ENCODE measurements at places on chromosomes 16 and 17. TPM values are rescaled to one million over a fixed set of nuclear protein-coding genes. Genes with fewer than 3 reads are reported as not detected.
A peak's percentile ranks its signal among the peaks of the same experiment; 100 is the strongest.

The MT1H gene
- 1,040 TPM for total RNA-seq

The VPS4A gene
- total RNA-seq = 12.2 TPM

DNA sequence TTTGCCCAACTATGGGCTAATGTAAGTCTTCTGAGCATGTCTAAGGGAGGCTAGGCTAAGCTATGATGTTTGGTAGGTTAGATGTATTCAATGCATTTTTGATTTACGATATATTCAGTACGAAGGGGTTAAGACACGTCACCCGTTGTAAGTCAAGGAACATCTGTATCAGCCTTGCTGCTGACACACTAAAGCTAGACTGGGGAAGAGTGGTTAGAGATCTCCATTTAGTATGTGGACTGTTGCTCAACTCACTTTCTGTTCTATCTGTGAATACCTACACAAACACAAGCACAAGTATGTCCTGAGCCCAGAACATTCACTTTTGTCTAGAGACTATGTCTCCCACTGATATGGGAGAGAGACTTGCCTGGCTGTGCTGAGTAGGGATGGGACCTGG lies 71.5 kb downstream of the VMP1 start:
- H3K4me1 ChIP-seq = peaks cover 5% of the 10 kb centered on the region
- H3K27me3 ChIP-seq = no peaks in the 10 kb centered on the region
- no peak for DNase-seq
- H3K4me3 ChIP-seq = no peak overlapping the region
- no peaks in the 10 kb centered on the region for H3K36me3 ChIP-seq

DNA sequence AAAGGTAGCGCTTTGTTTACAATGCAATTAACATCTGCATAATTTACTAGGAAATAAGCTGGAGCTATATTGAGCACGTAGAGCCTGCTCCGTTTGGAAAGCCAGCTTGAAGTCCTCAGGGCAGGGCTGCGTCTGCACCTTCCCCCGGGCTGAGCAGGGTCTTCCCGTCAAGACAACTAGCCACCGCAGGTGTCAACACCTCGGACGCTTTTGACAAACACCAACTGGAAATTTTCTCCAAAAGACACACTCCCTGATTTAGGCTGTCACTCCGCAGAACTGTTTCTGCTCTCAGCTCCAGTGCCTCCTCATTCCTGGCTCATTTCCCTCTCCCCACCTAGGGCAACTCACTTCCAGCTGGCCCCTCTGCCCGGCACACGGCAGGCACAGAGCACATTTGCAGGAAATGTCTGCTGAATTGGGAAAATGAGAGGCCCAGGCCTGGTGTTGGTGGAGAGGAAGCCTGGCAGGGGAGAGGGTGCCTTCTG lies 170.3 kb downstream of the MAF start:
- no peaks in the 10 kb centered on the region for H3K36me3 ChIP-seq
- H3K27me3 ChIP-seq = no peaks in the 10 kb centered on the region
- H3K27ac ChIP-seq = no peak overlapping the region
- no peak overlapping the region for H3K4me3 ChIP-seq
- no peaks in the 10 kb centered on the region for H3K4me1 ChIP-seq

GRCh38 chr17:6072157-6072556 lies 2.0 kb downstream of the WSCD1 start:
- H3K4me3 ChIP-seq = no peak overlapping the region
- H3K36me3 ChIP-seq = no peaks in the 10 kb centered on the region
- H3K27ac ChIP-seq = no peak overlapping the region
- H3K27me3 ChIP-seq = no peaks in the 10 kb centered on the region

DNA sequence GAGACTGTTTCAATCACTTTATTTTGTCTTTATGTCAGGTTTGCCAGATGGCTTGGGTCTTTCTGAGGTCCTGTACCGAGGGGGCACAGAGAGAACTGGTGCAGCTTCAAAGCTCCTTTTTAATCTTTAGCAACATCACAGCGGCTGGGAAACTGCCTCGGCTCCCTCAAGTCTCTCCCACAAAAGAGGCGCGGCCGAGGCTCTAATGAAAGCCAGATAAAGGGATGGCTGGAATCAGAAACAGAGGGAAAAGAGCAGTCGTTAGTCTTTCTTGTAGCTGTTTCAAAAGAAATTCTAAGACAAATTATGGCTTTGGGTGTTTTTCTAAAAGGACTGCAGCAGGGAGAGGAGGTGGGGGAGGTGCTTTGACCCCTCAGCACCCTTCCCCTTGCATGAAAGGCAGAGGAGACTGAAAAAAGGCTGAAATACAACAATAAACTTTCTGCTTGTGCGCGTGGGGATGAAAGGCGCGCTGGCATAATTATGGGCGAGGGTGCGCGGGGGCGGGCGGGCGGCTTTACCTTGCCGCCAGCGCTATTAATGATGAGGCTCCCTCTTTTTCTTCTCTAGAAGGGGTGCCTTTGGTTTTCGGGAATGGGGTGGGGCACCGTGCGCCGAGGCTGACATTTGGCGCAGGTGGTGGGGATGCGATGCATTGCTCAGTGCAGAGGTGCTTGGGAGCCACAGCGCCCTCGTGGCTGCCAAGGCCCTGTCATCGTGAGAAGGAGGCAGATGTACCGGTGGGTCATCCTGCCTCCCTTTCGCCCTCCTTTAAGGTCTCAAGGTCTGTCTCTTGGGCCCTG lies 22.3 kb upstream of the BRD7 start:
- H3K4me3 ChIP-seq = no peak overlapping the region
- no peak for DNase-seq
- no peak overlapping the region for H3K27ac ChIP-seq
- no peaks in the 10 kb centered on the region for H3K27me3 ChIP-seq
- no peaks in the 10 kb centered on the region for H3K36me3 ChIP-seq

DNA sequence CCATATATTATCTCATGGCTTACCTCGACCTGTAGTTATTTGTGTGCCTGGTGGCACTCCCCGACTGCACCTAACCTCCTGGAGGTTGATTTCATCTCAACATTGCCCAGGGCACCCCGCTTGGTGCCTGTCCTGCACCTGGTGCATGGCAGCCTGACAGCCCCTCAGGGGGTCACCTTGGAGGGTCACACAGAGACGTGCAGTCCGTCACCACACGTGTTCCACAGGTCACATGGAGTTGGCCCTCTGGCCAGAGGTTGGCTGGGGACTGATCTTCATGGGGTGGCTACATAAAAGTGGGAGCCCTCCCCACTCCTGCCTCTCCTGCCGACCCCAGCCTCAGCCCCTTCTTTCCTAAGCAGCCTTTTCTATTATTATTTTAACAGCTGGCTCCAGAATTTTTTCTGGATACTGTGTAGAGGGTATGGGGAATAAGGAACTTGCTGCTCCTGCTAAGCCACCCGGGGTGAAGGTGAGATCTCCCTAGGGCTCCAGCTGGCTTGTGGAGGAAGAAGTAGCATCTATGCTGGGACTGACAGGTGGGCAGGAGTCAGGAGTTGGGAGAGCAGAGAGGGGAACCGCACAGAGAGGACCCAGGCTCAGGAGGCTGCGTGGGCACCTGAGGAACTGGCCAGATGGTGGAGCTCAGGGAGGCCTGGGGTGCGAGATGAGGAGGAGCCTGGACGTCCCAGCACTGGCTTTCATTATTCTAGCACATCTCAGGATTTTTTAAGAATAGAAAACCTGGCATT lies 12.5 kb upstream of the NKD1 start:
- no peak overlapping the region for H3K27ac ChIP-seq
- no peak overlapping the region for H3K4me3 ChIP-seq
- no peak for DNase-seq
- no peaks in the 10 kb centered on the region for H3K27me3 ChIP-seq
- H3K4me1 ChIP-seq = no peaks in the 10 kb centered on the region
- H3K36me3 ChIP-seq = no peaks in the 10 kb centered on the region

DNA sequence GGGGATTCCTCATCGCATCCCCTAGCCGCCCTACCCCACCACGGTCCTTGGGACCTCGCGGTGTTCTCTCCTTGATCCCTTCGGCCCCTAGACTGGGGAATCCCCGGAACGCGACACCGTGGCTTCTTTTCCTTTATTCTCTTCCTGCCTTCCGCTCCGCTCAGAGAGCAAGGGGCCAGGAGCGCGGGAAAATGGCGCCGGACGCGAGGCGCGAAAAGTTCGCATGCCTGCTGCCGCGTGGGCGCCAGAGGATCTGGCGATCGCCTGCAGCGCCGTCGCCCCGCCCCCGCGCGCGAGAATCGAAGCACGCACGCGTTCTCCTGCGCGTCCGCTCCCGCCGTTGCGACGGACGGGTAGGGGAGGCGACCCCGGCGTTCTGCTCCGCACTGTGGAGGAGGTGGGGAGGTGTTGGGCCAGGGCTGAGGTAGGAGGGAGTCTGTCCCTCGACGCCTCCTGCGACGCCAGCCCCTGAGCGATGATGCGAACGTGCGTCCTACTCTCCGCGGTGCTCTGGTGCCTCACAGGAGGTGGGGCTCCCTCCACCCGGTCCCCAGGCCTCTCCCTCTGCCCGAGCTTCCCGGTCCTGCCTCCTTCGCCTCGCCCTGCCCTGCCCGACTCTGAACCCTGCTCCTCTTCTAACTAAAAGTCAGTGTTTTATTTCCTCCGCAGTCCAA lies at the start of gene ZPBP2:
TSS of gene ZPBP2 (plus strand) at position 323 of the 674 bp plus-strand sequence. CDS start at position 476, 153 bp downstream.
- no peak within 1 kb of the TSS for H3K27ac ChIP-seq
- H3K27me3 ChIP-seq = no peaks in the 10 kb centered on the region
- no peak for DNase-seq
- H3K36me3 ChIP-seq = no peaks in the 10 kb centered on the region

DNA sequence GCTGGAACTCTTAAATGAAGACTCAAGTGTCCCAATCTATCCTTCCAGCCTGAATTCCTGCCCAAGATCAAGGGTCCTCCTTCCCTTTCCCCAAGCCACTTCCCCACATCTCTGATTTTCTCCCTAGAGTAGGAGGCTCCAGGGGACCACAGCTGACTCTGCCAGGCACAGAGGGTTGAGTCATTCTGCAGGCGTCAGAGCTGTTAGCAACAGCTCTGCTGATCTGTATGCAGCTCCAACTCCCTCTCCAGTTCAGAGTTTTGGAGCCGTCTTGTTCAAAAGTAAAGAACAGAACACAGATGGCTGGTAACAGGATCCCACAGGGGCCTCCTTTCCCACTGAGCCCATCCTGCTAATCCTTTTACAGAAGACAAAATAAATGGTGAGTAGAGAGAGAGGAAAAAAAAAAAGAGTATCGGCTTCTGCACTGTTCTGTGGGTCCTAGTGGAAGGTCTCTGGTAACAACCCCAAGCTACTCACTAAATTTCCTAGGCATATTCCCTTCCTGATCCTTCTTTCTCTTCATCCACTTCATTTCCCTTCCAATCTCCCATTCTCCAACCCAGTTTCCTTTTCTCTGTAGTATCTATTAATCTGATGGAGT lies 13.4 kb upstream of the TAOK1 start:
- H3K4me3 ChIP-seq = no peak overlapping the region
- H3K27ac ChIP-seq = no peak overlapping the region
- H3K4me1 ChIP-seq = no peaks in the 10 kb centered on the region
- no peaks in the 10 kb centered on the region for H3K36me3 ChIP-seq

DNA sequence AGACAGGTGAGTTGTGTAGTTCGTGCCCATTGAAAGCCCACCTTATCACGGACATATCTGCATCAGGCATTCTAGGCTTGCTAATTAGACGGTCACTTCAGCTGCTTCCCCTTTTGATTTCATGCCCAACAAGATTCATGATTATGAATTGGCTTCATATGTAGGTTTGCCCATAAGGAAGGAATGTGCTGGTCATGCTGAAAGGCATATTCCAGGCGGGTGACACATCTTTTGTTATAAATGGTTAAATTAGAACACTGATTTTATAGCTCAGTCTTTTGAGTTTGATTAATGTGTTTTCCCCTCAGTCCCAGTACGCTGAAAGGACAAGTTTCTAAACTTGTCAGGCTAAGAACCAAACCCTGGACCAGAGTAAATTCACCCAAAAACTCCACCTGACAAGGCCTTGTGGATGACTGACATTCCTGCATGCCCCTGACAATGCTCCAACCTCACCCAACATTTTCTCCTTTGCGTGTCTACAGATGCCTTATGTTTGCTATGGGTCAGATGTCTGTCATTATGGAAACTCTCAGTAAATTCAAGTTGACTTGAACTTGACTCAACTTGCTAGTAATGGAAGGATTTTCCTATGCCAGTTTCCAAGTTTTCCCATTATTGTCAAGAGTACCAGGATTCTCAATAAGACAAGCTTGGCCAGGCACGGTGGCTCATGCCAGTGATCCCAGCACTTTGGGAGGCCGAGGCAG lies 421.9 kb downstream of the PMP22 start:
- no peaks in the 10 kb centered on the region for H3K4me1 ChIP-seq
- H3K27ac ChIP-seq = no peak overlapping the region
- DNase-seq = no peak
- no peaks in the 10 kb centered on the region for H3K27me3 ChIP-seq
- no peak overlapping the region for H3K4me3 ChIP-seq

- no peaks in the 10 kb centered on the region for H3K27me3 ChIP-seq
- DNase-seq = peak; percentile 76
- H3K36me3 ChIP-seq = no peaks in the 10 kb centered on the region
- H3K4me3 ChIP-seq = peak within 1 kb of the TSS; percentile 40
- no peaks in the 10 kb centered on the region for H3K4me1 ChIP-seq
Measured at GRCh38 chr17:50274142-50274896, at the start of gene TMEM92. Gene TMEM92 (plus strand): TSS chr17:50274466. CDS start chr17:50274502, 36 bp downstream.

- H3K4me3 ChIP-seq = peak overlapping the region; percentile 90
- DNase-seq = no peak
- H3K27me3 ChIP-seq = no peaks in the 10 kb centered on the region
Measured at GRCh38 chr16:69566981-69567680, 1.4 kb downstream of the NFAT5 start.

DNA sequence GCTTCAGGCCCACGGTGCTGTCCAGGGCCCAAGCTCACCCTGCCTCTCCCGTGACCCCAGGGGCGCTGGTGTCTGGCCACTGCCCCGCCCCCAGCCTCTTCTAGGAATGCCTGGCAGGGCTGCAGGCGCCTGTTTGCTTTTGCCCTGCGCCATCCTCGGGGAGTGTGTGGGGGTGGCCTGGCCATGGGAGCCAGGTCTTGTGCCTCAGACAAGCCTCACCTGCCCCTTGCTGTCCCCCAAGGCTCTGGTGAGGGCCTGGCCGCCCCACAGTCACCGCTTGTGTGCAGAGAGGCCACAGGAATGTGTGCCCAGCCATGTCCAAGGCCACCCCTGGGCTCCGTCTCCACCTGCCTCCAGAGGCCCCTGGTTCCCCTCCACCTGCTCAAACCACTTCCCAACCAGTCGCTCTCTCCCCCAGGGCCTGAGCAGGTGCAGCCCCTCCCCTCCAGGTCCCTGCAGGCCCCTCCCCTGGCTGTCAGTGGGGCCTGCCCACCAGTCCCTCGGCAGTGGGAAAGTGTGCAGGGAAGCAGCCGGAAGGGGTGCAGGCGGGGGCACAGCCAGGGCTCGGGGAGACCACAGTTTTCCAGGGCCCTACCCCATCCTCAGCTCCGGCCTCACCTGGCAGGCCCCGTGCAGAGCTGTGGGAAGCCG lies 841 bp upstream of the IGFALS start:
- peak; percentile 93 for DNase-seq
- H3K27me3 ChIP-seq = no peaks in the 10 kb centered on the region
- H3K27ac ChIP-seq = peak overlapping the region; percentile 78
- peak overlapping the region; percentile 73 for H3K4me3 ChIP-seq

Measured in right lobe of liver (tissue), 6 donors.